ENCODE measurements at places on chromosomes 3 and 15. TPM values are rescaled to one million over a fixed set of nuclear protein-coding genes. Genes with fewer than 3 reads are reported as not detected.

CLDN18 gene
- not detected for total RNA-seq

COPB2 gene
- 86.1 TPM for total RNA-seq

GRCh38 chr15:97425596-97425995 is 534.9 kb upstream of the ARRDC4 start:
- no peaks in the 10 kb centered on the region for H3K27me3 ChIP-seq
- DNase-seq: no peak
- H3K4me1 ChIP-seq: no peaks in the 10 kb centered on the region
- no peak overlapping the region for H3K4me3 ChIP-seq
- no peak overlapping the region for H3K27ac ChIP-seq
- H3K36me3 ChIP-seq: no peaks in the 10 kb centered on the region

GRCh38 chr3:131849616-131850015 is 185.2 kb downstream of the CPNE4 start:
- no peak for DNase-seq
- H3K4me1 ChIP-seq: no peaks in the 10 kb centered on the region
- no peaks in the 10 kb centered on the region for H3K36me3 ChIP-seq
- H3K4me3 ChIP-seq: no peak overlapping the region
- no peak overlapping the region for H3K27ac ChIP-seq

GRCh38 chr15:92228830-92229229 is 164.9 kb upstream of the ST8SIA2 start:
- H3K4me1 ChIP-seq: no peaks in the 10 kb centered on the region
- H3K27me3 ChIP-seq: no peaks in the 10 kb centered on the region
- H3K27ac ChIP-seq: no peak overlapping the region
- no peaks in the 10 kb centered on the region for H3K36me3 ChIP-seq
- H3K4me3 ChIP-seq: no peak overlapping the region

Data from neural progenitor cell (in vitro differentiated cells).